Activated CD4-positive, alpha-beta T cell treated with anti-CD3 and anti-CD28 coated beads for 36 hours (primary cell): ENCODE measurements at places on chromosomes 6 and 20. TPM values are rescaled to one million over a fixed set of nuclear protein-coding genes. Genes with fewer than 3 reads are reported as not detected.

The BFSP1 gene
- 0.23 TPM for total RNA-seq

The KCNQ5 gene
- total RNA-seq: 5.5 TPM

The C20orf141 gene
- not detected for total RNA-seq

The TMEM170B gene
- total RNA-seq: 0.98 TPM

The GLP1R gene
- 0.70 TPM for total RNA-seq

The HTR1E gene
- not detected for total RNA-seq

GRCh38 chr6:148239215-148239614, 103.4 kb upstream of the SASH1 start:
- H3K4me3 ChIP-seq: no peak overlapping the region
- H3K27ac ChIP-seq: no peak overlapping the region
- H3K36me3 ChIP-seq: no peaks in the 10 kb centered on the region
- H3K27me3 ChIP-seq: peaks cover 28% of the 10 kb centered on the region
- no peak for DNase-seq
- no peaks in the 10 kb centered on the region for H3K4me1 ChIP-seq

DNA sequence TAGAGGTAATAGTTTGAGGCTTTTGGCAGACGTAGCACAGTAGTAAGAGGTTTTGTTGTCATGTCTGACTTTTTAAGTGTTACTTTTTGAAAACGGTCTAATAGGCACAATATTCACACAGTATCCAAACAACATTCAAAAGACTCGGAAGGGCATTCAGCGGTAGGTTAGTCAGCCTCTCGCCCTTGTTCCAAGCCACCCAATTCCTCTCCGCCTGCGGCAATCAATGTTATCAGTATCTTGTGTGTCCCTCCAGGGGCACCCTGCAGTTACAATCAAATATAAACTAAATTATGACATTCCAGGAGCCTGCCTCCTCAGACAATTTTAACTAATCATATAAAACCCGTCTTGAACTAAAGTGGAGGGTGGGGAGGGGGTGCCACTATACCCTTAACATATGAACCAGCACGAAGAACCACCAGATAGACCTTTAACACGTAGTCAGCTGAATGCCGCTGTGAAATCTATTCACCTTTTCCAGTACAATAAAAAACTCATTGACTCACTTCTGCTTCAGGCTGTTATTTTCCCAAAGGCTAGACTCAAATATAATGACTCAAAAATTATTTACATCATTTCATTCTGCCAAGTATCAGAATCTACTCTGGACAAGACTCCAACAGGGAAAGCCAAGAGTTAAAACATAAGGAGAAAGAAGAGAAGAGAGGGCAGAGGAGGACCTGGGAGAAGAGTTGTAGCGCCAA, 1.6 kb downstream of the TENT5A start:
- peak overlapping the region; percentile 17 for H3K27ac ChIP-seq
- H3K4me3 ChIP-seq: peak overlapping the region; percentile 77
- peaks cover 3% of the 10 kb centered on the region for H3K36me3 ChIP-seq
- H3K4me1 ChIP-seq: peaks cover 21% of the 10 kb centered on the region
- DNase-seq: no peak
- H3K27me3 ChIP-seq: peaks cover 14% of the 10 kb centered on the region

DNA sequence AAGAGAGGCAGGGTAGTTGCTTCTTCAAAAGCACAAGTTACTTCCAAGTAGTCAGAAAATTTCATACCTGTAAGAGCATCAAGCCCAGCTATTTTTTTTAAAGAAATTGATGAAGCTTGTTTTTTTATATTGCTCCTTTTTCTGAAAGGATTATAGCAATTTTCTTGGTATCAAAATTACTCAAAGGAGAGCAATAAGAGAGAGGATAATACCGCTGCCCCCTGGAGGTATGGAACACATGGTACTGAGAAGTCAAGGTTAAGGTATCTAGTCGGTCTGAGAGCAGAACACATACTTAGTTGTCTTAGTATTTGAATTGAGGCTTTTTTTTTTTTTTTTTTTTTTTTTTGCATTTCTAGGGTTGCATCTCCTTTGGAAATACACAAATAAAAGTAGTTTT, 59.4 kb downstream of the ADGRF5 start:
- H3K27ac ChIP-seq: no peak overlapping the region
- H3K4me3 ChIP-seq: no peak overlapping the region
- peak; percentile 22 for DNase-seq
- peaks cover 13% of the 10 kb centered on the region for H3K27me3 ChIP-seq

- no peak for DNase-seq
- H3K4me1 ChIP-seq: no peaks in the 10 kb centered on the region
- no peaks in the 10 kb centered on the region for H3K27me3 ChIP-seq
These were observed 91.0 kb upstream of the SNX9 start for GRCh38 chr6:157732007-157732406.

GRCh38 chr6:132136981-132137380, 185.8 kb upstream of the CCN2 start:
- no peaks in the 10 kb centered on the region for H3K4me1 ChIP-seq
- no peak overlapping the region for H3K27ac ChIP-seq
- H3K36me3 ChIP-seq: no peaks in the 10 kb centered on the region

DNA sequence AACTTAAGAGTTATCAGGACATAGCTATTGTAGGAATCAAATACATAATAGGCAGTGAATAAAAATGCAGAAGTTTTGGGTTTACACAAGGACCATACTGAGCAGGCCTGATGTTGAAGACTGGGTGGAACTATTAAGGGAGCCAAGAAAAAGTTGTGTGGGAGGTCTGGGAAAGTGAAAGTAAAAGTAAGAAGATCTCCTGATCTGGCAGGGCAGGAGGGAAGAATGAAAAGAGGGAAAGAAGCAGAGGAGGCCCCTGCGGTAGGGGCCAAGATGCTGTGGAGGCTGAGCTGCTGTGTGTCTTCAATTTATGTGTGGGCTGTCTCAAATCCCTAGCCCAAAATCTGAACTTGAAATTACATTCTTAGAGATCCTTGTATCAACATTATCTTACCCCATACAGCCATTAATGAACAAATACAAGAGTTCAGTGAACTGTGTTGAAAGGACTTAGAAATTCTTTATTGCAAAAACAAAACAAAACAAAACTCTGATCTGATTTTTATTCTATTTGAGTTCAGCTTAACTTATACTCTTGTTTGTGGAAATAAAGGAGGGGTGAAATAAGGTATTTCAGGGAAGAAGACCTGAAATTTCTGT, 1183.8 kb downstream of the HACE1 start:
- H3K4me1 ChIP-seq: peaks cover 3% of the 10 kb centered on the region
- no peaks in the 10 kb centered on the region for H3K27me3 ChIP-seq
- no peak for DNase-seq
- H3K36me3 ChIP-seq: no peaks in the 10 kb centered on the region

GRCh38 chr20:60101891-60102281, 143.7 kb downstream of the CDH26 start:
- peaks cover 6% of the 10 kb centered on the region for H3K4me1 ChIP-seq
- H3K36me3 ChIP-seq: no peaks in the 10 kb centered on the region
- peaks cover 2% of the 10 kb centered on the region for H3K27me3 ChIP-seq

- no peaks in the 10 kb centered on the region for H3K36me3 ChIP-seq
- H3K27ac ChIP-seq: no peak overlapping the region
- no peaks in the 10 kb centered on the region for H3K4me1 ChIP-seq
- no peak overlapping the region for H3K4me3 ChIP-seq
These were observed 21.4 kb downstream of the SLC12A5 start for GRCh38 chr20:46050444-46050843.

DNA sequence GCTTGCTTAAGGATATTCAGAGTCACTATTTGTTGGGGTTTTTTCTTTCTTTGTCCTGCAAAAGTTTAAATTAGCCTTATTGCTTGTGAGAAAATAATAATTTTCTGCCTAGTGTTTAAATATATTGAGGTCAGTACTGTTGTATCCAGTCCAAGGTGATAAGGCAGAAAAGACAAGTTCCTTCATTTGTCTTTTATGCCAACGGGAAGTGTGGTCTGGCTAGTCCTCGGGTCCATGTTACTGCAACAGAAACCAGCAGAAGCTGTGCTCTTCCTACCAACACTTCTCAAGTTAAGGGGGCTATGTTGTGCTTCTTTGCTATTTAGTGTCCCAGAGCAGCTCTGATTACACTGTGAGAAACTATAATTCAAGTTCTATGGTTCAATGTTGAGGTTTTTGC, 301.1 kb downstream of the TBC1D7 start:
- peaks cover 7% of the 10 kb centered on the region for H3K27me3 ChIP-seq
- no peaks in the 10 kb centered on the region for H3K36me3 ChIP-seq
- no peak overlapping the region for H3K4me3 ChIP-seq
- DNase-seq: no peak
- H3K27ac ChIP-seq: no peak overlapping the region

- no peaks in the 10 kb centered on the region for H3K36me3 ChIP-seq
- no peak for DNase-seq
- H3K27me3 ChIP-seq: peaks cover 37% of the 10 kb centered on the region
- no peak overlapping the region for H3K27ac ChIP-seq
These were observed 58.0 kb upstream of the ARHGAP18 start for GRCh38 chr6:129767776-129768485.

- H3K27me3 ChIP-seq: no peaks in the 10 kb centered on the region
- no peak overlapping the region for H3K4me3 ChIP-seq
- H3K27ac ChIP-seq: no peak overlapping the region
- no peak for DNase-seq
These were observed 95.6 kb downstream of the CTNNBL1 start for GRCh38 chr20:37789408-37789807.

DNA sequence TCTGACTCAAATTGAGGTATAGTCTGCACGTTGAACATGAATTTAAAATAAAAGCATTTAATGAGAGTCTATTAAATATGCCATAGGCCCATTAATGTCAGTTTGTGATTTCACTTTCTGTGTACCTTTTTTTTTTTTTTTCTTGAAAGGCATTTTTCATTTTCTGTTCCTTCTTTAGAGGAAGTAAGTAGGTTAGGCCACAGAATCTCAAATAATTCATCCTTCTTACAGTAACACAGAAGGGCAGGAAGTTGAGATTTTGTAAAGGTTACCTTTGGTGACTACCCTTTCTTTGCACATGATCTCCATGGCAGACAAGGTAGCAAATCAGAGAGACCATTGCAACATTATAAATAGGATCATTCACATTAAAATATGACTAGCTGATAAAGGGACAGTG, 9.6 kb downstream of the L3MBTL3 start:
- peaks cover 62% of the 10 kb centered on the region for H3K4me1 ChIP-seq
- DNase-seq: no peak
- H3K27me3 ChIP-seq: no peaks in the 10 kb centered on the region

GRCh38 chr6:155253337-155253736, 10.5 kb upstream of the CLDN20 start:
- peak overlapping the region; percentile 59 for H3K27ac ChIP-seq
- no peak for DNase-seq
- peaks cover 45% of the 10 kb centered on the region for H3K36me3 ChIP-seq
- H3K4me3 ChIP-seq: no peak overlapping the region
- peaks cover 4% of the 10 kb centered on the region for H3K4me1 ChIP-seq

GRCh38 chr20:59809630-59810448, 123.6 kb downstream of the SYCP2 start:
- H3K27me3 ChIP-seq: peaks cover 8% of the 10 kb centered on the region
- no peak for DNase-seq
- H3K4me3 ChIP-seq: no peak overlapping the region
- no peaks in the 10 kb centered on the region for H3K4me1 ChIP-seq

GRCh38 chr6:144758602-144759001, 473.5 kb downstream of the UTRN start:
- peaks cover 8% of the 10 kb centered on the region for H3K36me3 ChIP-seq
- H3K27me3 ChIP-seq: no peaks in the 10 kb centered on the region
- DNase-seq: no peak
- no peaks in the 10 kb centered on the region for H3K4me1 ChIP-seq
- no peak overlapping the region for H3K4me3 ChIP-seq

DNA sequence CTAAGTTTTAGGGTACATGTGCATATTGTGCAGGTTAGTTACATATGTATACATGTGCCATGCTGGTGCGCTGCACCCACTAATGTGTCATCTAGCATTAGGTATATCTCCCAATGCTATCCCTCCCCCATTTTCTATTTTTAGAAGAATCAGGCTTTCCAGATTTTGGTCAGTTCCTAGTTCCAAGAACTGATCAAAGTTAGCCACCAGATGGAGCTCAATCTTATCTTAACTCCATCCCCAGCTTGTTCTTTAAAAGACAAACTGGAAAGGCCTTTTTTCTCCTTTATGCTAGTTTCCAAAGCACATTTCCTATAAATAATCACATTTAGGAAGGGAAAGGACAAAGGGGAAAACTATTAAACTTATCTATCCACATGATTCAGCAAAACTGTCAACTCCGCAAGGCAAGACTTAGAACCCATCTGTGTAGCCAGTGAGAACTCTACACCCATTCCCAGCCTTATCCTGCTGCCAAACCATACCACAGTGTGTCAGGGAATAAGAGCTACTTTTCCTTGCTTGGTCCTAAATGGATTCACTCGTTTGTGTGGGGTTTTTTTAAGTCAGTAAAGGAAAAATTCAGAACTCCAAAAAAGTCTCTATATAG, 22.8 kb upstream of the KHDC1 start:
- DNase-seq: no peak
- H3K4me3 ChIP-seq: no peak overlapping the region
- no peaks in the 10 kb centered on the region for H3K4me1 ChIP-seq
- no peak overlapping the region for H3K27ac ChIP-seq
- peaks cover 2% of the 10 kb centered on the region for H3K36me3 ChIP-seq

DNA sequence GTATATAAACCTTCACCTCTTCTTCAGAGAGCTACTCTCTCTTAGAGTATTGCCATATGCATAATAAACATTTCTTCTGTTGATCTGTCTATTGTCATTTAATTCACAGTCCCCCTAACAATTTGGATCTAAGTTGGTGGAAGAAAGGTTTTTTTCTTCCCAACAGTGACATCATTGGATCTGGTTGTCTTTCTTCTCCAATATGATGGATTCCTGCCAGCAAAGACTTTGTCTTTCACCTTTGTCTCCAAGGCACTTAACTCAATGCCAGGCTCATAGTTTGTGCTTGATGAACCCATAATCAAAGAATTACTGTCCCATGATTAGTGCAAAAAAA, 39.6 kb downstream of the ABHD12 start:
- H3K4me1 ChIP-seq: peaks cover 21% of the 10 kb centered on the region
- no peak overlapping the region for H3K27ac ChIP-seq
- H3K36me3 ChIP-seq: no peaks in the 10 kb centered on the region
- DNase-seq: no peak
- H3K4me3 ChIP-seq: no peak overlapping the region
- H3K27me3 ChIP-seq: no peaks in the 10 kb centered on the region

DNA sequence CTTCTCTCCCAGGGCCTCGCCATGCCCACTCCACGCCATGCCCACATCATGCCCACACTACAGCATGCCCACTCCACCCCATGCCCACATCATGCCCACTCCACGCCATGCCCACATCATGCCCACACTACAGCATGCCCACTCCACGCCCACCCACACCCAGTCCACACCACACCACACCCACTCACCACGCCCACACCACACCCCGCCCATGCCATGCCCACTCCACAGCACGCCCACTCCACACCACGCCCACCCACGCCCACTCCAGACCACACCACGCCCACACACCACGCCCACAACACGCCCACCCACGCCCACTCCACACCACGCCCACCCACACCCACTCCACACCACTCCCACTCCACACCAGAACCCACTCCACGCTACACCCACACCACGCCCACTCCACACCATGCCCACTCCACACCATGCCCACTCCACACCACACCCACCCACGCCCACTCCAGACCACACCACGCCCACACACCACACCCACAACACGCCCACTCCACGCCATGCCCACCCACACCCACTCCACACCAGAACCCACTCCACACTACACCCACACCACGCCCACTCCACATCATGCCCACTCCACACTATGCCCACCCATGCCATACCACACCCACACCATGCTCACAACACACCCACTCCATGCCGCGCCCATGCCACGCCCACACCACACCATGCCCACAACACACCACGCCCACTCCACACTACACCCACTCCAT, 88.6 kb downstream of the ERMARD start:
- H3K27ac ChIP-seq: no peak overlapping the region
- H3K27me3 ChIP-seq: peaks cover 4% of the 10 kb centered on the region
- no peaks in the 10 kb centered on the region for H3K4me1 ChIP-seq

- H3K4me1 ChIP-seq: no peaks in the 10 kb centered on the region
- no peak overlapping the region for H3K4me3 ChIP-seq
- H3K36me3 ChIP-seq: no peaks in the 10 kb centered on the region
- H3K27me3 ChIP-seq: peaks cover 2% of the 10 kb centered on the region
These were observed 82.0 kb upstream of the ID4 start for GRCh38 chr6:19755181-19755580.
